ENCODE measurements at places on chromosomes 5 and 9. TPM values are rescaled to one million over a fixed set of nuclear protein-coding genes. Genes with fewer than 3 reads are reported as not detected.

UGT3A2 gene
- not detected for total RNA-seq

PCDHA11 gene
- total RNA-seq: not detected

EQTN gene
- total RNA-seq: not detected

OLFML2A gene
- total RNA-seq: 7.8 TPM

RRAGA gene
- total RNA-seq: 5.9 TPM

Measured in SJSA1 (cell line).